WTC11 (cell line): ENCODE measurements at places on chromosomes 4 and X.

DNA sequence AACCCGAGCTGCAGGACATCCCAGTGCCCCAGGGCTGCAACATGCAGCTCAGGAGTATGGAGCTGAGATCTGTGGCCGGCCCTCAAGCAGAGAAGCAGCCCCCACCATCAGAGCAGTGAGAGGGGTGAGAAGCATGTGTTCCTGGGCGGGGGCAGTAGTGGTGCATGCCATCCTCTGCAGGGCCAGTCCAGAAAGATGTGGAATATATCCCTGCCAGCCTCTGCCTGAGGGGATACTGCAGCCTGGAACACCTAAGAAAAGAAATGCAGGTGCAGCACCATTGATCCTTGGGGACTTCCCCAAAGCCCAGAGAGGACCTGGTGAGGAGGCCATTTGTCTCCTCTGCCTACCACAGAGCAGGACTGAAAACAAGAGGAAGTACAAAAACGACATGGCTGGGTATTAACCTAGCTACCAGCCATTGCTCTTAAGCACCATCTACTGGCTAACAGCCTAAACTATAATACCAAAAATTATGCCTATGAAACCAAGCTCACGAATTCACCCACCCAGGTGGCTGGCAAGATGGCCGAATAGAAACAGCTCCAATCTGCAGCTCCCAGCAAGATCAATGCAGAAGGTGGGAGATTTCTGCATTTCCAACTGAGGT, 158.8 kb downstream of the ADGRA3 start:
- no peak overlapping the region for H3K27ac ChIP-seq
- H3K27me3 ChIP-seq, result no peaks in the 10 kb centered on the region; the same call in 1 of the 2 replicates
- DNase-seq, result no peak
- peaks cover 18% of the 10 kb centered on the region for H3K36me3 ChIP-seq
- H3K4me1 ChIP-seq, result peaks cover 14% of the 10 kb centered on the region

GRCh38 chr4:11741190-11741652, 312.5 kb upstream of the HS3ST1 start:
- no peaks in the 10 kb centered on the region for H3K4me1 ChIP-seq
- peaks cover 33% of the 10 kb centered on the region for H3K36me3 ChIP-seq
- no peak overlapping the region for H3K27ac ChIP-seq
- no peak for DNase-seq
- peaks cover 3% of the 10 kb centered on the region; the same call in 1 of the 2 replicates for H3K27me3 ChIP-seq
- H3K4me3 ChIP-seq, result no peak overlapping the region

DNA sequence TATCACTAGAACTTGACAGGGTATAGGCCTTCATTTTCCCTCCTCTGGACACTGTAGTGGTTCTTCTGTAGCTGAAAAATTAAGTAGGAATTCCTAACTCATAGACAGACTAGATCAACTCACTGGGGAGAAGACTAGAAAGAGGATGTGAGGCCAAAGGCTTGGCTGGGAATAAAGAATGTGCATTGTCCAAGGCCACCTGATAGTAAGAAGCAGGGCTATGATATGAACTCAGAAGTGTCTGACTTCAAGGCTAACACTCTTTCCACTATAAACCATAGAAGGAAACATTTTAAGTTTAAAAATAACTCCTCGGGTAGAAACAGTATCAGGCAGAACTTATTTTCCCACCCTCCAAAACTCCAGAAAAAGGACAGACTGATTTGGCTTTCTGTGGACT, 346.6 kb downstream of the OPHN1 start:
- H3K27me3 ChIP-seq, result no peaks in the 10 kb centered on the region
- no peaks in the 10 kb centered on the region for H3K4me1 ChIP-seq
- H3K27ac ChIP-seq, result no peak overlapping the region
- no peaks in the 10 kb centered on the region for H3K36me3 ChIP-seq
- DNase-seq, result no peak
- no peak overlapping the region for H3K4me3 ChIP-seq

GRCh38 chr4:38491854-38492478, 172.0 kb upstream of the KLF3 start:
- no peaks in the 10 kb centered on the region for H3K27me3 ChIP-seq
- no peak overlapping the region for H3K27ac ChIP-seq
- no peak for DNase-seq

GRCh38 chrX:138711399-138712347, at the start of gene FGF13:
Gene FGF13 (minus strand): TSS chrX:138711717. CDS start chrX:138711003, 714 bp downstream.
- peak; percentile 63 for DNase-seq
- peak within 1 kb of the TSS; percentile 86 for H3K27ac ChIP-seq
- H3K4me3 ChIP-seq, result peak within 1 kb of the TSS; percentile 86
- peaks cover 13% of the 10 kb centered on the region for H3K36me3 ChIP-seq
- no peaks in the 10 kb centered on the region for H3K27me3 ChIP-seq

GRCh38 chr4:152278505-152279233, 257.2 kb downstream of the FBXW7 start:
- DNase-seq, result peak; percentile 51
- H3K27me3 ChIP-seq, result no peaks in the 10 kb centered on the region
- H3K4me3 ChIP-seq, result peak overlapping the region; percentile 10; the same call in 1 of the 2 replicates
- no peaks in the 10 kb centered on the region for H3K36me3 ChIP-seq
- peak overlapping the region; percentile 79 for H3K27ac ChIP-seq

DNA sequence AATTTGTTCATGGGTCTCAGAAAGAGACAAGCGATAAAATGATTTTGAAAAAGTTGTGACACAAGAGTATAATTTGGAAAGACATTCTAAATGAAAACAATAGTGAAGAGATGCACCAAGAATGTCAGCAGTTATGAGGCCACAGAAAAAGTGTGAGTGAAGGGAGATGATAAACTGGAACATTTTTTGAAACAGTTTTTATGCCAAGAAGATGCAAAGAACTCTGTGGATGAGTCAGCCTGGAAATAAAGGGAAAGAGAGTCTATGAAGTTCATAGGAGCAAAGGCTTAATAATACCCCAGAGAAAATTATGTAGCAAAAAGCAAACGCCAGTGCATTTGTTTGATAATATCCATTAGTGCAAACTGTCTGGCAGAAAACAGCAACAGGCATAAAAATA, 188.4 kb upstream of the TBC1D9 start:
- no peaks in the 10 kb centered on the region for H3K36me3 ChIP-seq
- H3K4me1 ChIP-seq, result no peaks in the 10 kb centered on the region
- no peaks in the 10 kb centered on the region for H3K27me3 ChIP-seq
- H3K4me3 ChIP-seq, result no peak overlapping the region
- no peak overlapping the region for H3K27ac ChIP-seq
- DNase-seq, result no peak

DNA sequence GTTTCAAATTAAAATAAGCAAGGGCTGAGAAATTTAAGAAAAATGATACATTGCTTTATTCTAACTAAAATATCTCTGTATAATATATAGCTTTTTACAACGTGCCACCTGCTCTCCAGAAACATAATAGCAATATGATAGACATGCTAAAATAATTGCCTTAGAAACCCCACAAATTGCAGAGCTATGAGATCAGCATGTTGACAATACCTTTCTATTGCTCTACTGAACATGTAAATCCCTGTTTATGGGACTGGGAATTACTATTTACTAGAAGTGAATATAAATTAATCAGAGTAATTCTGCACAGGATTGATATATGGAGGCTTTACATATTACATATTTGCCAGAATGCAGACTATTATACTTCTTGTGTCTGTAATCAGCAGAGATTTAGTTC, 1831.1 kb upstream of the IGFBP7 start:
- H3K36me3 ChIP-seq, result 0 out of 2 replicates have a peak, but pooled peaks cover under 1% of the 10 kb centered on the region
- H3K27me3 ChIP-seq, result no peaks in the 10 kb centered on the region
- peaks cover 12% of the 10 kb centered on the region for H3K4me1 ChIP-seq

- H3K27ac ChIP-seq, result peak overlapping the region; percentile 74
- H3K36me3 ChIP-seq, result peaks cover 77% of the 10 kb centered on the region
- no peak for DNase-seq
- no peaks in the 10 kb centered on the region for H3K27me3 ChIP-seq
These were observed 5.4 kb downstream of the WDR1 start for GRCh38 chr4:10111067-10111801.

DNA sequence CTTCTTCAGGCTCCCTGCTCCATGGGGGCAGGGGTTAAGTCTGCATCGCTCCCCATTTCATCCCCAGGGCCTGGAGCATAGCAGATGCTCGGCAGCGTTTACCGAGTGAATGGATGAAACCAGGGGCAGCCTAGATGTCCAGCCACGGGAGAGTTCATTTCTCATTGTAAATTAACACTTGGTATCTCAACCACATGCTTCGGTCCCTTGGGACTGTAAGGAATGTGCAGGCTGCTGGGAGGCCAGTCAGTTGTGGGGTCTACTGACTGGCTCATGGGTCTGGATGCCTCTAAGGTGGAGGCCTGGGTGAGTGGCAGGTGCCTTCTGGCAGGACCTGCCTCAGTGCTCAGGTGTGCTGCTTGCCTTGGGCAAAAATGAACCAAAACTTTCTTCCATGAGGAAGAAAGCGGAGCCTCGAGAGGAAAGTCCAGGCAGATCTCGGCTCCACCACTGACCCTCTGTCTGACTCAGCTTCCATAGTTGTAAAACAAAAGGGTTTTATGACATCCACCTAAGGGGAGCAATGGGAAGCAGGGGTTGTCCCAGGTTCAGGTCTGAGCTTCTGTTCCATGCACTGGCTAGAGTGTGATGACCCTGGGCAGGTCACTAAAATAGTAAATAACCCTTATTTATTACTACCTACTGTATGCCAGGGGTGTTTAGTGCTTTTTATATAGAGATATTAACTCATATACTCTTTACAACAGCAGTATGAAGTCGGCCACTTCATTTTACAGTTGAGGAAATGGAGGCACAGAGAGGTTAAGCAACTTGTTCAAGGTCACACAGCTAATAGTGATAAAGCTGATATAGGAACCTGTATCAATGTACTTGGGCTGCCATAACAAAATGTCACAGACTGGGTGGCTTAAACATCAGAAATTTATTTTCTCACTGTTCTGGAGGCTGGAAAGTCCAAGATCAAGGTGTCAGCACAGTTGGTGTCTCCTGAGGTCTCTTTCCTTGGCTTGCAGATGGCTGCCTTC, 144.3 kb upstream of the STX18 start:
- no peak overlapping the region for H3K27ac ChIP-seq
- H3K27me3 ChIP-seq, result no peaks in the 10 kb centered on the region
- peaks cover 11% of the 10 kb centered on the region for H3K36me3 ChIP-seq
- no peak overlapping the region for H3K4me3 ChIP-seq

- DNase-seq, result no peak
- H3K4me3 ChIP-seq, result no peak overlapping the region
- H3K27me3 ChIP-seq, result no peaks in the 10 kb centered on the region
- H3K4me1 ChIP-seq, result peaks cover 6% of the 10 kb centered on the region
These were observed 135.8 kb upstream of the IL1RAPL2 start for GRCh38 chrX:104430072-104430741.

GRCh38 chr4:7422151-7422897, 12.4 kb downstream of the PSAPL1 start:
- no peak overlapping the region for H3K27ac ChIP-seq
- H3K36me3 ChIP-seq, result peaks cover 6% of the 10 kb centered on the region
- peaks cover 5% of the 10 kb centered on the region for H3K4me1 ChIP-seq
- peak; percentile 7 for DNase-seq

DNA sequence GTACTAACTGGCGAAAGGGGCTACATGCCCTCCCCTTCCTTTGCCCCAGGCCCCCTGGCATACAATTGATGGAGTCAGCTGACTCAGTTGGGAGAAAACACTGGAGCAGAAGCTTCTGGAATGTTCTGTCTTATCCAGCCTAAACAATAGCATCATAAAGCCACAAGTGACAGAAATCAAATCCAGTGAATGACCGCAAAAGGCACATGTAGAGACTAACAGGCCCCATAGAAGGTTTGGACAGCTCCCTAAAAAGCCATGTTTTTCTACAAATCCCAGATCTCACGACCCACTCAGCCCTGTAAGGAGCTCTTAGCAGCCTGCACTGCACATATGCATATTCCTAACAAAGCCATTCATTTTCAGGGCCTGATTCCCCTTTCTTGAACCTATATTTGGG, 25.1 kb downstream of the SCARB2 start:
- peaks cover 30% of the 10 kb centered on the region for H3K36me3 ChIP-seq
- peaks cover 3% of the 10 kb centered on the region; the same call in 1 of the 2 replicates for H3K27me3 ChIP-seq
- no peaks in the 10 kb centered on the region for H3K4me1 ChIP-seq
- no peak for DNase-seq
- no peak overlapping the region for H3K27ac ChIP-seq
- H3K4me3 ChIP-seq, result no peak overlapping the region

DNA sequence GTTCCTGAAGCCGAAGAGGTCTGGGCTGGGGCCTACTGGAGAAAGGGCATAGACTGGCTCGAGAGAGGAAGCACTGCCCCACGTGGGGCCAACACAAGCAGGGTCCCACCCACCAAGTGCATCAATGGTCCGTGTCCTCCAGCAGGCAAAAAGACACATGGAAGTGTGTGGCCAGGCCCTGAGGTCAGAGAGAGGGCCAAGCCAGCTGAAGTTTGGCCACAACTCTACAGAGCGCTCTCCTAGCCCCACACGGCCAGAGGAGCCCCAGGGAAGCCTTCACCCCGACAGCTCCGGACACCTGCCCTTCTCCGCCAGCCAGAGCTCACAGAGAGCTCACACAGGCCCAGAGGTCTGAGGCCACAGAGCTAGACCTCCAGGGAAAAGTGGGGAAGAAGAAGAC, 8.5 kb upstream of the KDM5C start:
- H3K4me1 ChIP-seq, result no peaks in the 10 kb centered on the region
- no peak for DNase-seq
- no peak overlapping the region for H3K27ac ChIP-seq

- H3K27me3 ChIP-seq, result no peaks in the 10 kb centered on the region
- H3K36me3 ChIP-seq, result no peaks in the 10 kb centered on the region
- H3K27ac ChIP-seq, result no peak overlapping the region
These were observed 26.5 kb downstream of the HCCS start for GRCh38 chrX:11137543-11138139.
